ENCODE measurements at places on chromosomes 12 and 14.

DNA sequence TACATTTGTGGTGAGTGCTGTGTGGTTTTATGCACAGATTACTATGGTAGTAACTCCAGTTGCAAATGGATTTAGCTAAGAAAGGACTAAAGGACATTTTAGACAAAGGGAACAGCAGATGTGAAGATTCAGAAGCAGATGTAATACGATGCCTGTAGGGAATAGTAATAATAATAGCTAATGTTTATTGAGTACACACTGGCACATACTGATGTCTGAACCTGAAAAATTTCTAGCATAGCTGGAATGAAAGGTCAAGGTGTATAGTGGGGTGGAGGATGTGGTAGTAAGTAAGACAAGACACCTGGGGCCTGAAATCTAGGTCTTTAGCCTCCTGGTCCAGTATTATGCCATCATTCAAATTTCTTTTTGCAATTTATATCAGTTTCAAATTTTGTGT, 54.3 kb upstream of the LRTM2 start:
- DNase-seq, result no peak

DNA sequence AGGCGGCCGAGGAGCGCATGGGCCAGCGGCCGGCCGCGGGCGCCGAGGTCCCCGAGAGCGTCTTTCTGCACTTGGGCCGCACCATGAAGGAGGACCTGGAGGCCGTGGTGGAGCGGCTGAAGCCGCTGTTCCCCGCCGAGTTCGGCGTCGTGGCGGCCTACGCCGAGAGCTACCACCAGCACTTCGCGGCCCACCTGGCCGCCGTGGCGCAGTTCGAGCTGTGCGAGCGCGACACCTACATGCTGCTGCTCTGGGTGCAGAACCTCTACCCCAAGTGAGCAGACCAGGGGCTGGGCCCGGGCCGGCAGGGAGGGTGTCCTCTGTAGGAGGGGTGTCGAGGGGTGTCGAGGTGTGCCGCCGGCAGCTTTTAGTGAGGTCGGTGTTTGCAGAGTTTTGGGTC, 4.1 kb downstream of the TNFAIP2 start:
- DNase-seq, result no peak

DNA sequence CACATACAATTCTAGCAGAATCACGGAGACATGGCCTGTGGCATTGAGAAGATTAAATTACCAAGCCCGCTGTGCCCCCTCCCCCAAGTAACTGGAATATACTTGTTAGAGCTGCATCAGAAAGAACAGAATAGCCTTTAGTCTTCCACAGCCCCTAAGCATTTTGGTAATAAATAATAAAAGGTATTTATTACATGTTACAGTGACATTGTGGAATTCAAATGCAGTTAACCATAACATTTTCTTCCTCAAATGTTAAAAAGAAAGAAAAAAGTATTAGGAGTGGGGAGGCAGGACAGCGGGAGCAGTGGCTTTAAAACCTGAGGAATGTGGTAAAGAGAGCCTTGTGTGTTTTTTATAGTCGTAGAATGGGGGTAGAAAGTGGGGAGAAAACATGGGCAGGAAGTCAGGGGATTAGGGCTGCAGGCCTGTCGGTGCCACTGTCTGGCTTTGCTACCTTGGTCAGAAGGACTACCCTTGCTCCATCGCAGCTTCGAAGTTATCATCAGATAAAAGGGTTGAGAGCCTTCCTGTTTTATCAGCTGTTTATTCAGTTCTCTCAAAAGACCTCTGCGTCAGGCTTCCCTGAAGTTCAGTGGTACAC, 255.9 kb downstream of the MSRB3 start:
- DNase-seq, result no peak

GRCh38 chr12:23217667-23218066, 592.7 kb downstream of the ETNK1 start:
- DNase-seq, result no peak

DNA sequence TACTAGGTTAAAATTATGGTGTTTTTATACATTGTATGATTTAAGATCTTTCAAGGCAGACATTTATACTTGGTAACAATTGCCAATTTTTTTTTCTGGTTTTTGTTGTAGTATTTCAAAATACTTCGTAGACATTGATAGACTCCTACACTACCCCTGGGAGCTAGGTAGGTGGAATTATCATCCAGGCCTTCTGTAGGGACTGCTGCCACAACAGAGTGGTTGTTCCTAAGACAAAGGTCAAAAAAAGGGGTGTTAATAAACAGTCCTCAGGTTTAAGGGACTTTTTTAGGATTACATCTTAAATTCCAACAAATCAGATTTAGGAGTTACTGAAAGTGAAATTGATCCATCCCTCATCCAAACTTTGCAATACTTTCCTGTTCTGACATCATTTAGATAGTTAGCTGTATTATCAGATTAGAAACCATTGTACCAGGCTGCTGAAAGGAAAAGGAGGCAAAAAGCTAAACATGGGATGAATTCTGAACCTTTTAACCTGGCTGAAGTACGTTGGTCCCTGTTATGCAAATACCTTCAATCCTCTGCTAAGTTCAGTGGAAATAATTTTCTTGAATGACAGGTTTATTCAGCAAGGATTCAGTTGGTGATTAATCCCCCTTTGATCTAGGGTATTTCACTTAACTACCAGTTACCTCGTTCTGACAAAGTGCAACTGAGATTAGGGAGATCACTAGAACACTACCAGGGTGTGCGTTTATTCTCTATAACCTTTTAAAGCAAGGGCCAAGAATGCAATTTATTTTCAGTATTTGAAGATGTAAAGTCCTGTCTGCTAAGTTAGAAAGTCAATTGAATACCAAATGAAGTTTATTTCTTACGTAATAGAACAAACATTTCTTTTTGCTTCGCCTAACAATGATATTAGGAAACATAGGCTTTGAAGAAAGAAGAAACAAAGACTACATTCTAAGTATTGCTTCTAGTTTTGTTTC, 23.2 kb downstream of the AP5M1 start:
- no peak for DNase-seq

DNA sequence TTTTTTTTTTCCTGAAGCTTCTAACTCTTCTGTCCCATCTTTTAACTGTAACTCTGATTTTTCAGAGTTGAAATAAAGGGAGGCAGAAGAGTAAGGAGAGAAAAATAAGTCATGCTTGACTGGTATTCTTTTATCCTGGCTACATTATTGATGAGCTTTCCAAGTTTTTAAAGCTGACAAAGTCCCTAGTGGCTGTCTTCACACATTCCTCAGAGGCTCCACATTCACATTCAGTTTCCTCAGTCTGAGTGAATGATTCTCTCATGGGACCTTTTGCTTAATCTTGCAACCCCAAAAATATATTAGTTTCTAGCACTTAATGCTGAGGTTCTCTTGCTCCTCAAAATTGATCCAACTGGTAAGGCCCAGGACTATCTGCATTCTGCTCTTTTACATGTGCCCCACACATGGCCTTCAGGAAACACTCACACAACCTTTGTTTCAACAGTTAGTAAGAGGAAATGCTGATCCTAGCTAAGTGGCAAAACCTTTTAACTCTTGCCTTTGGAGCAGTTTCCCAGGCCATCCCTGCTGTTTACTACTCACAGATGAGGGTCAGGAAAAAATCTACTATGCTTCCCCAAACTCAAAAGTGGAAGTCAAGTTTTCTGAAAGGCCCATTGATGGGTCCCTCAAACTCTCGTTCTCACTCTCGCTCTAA, 61.7 kb upstream of the SLC6A15 start:
- DNase-seq, result no peak

GRCh38 chr14:59534361-59534987, 42.1 kb downstream of the CCDC175 start:
- DNase-seq, result no peak

GRCh38 chr12:53254816-53255545, 13.1 kb upstream of the ESPL1 start:
- DNase-seq, result no peak

DNA sequence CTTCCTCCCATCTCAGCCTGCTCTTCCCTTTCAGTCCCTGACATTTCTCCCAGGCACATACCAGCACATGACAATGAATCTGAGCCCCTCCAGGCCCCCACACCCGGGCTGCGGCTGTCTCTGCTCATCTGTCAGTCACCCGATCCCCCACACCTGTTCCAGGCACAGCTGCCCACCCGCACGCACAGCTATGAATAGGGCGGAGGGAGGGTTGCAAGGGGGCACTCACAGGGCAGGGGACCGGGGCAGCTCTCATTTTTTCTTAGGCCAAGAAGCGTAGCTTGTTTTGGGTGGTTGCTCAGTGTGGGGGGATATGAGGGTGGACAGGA, 43.7 kb upstream of the TSPAN9 start:
- no peak for DNase-seq

- DNase-seq, result no peak
These were observed at the start of gene PAPLN for GRCh38 chr14:73237219-73237785. PAPLN (plus strand) TSS chr14:73237506; CDS start chr14:73239779, 2,273 bp downstream.

DNA sequence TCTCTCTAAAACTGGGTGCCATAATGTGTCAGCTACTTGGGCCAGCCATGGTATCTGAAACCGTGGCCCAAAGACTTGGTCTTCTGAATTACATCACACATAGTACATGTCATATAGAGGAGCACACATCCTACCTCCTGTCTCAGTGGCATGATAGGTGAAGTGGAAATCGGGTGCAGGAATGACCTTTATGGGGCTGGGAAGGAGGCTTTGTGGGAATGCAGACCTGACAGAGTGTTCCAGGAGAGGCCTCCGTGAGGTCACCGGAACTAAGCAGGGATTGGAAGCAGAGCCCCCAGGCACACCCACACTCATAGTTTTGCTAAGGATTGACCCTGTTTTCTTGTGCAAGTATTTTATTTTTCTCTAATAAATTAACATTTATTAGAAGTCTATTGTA, 82.6 kb downstream of the NTF3 start:
- DNase-seq, result no peak

DNA sequence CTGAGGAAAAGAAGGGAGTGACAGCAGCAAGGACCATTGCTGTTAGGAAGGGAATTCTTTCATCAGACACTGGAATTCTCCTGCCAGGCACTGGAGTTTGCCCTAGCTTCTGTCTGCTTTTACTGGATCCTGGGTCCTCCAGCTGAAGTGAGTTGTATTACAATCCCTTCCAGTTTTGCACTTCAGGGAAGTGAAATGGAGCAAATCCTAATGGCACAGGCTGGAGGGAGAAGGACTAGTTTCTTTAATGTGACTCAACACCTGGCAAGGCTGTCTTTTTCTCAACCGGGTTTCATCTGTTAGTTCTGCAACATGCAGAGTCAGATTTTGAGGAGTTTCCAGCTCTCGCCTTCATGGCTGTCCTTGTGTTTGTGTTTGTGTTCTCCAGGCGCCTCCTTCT, 45.8 kb downstream of the ETV6 start:
- DNase-seq, result no peak

DNA sequence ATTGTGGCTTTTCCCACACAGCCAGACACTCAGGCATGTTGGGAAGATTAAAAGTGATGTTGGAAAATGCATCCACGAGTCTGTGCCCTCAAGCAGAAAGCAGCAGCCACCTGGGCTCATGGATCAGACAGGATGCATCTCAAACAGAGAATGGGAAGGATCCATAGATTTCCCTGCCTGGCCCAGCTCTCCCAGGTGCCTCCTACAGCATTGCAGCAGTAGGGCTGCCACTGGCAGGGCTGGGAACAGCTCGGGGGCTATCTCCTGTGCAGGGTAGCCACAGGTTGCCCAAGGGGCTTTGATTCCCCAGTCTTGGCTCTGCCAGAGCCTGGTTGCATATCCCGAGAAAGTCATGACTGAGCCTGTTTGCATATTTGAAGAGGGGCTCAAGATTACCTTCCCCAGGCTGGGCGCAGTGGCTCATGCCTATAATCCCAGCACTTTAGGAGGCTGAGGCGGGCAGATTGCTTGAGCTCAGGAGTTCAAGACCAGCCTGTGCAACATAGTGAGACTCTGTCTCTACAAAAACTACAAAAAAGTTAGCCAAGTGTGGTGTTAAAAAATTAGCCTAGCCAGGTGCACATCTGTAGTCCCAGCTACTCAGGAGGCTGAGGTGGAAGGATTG, 19.5 kb downstream of the C14orf132 start:
- no peak for DNase-seq

- peak; percentile 87 for DNase-seq
These were observed at the start of gene SLC35E3 for GRCh38 chr12:68745904-68746571. SLC35E3 (plus strand) TSS chr12:68746176; CDS start chr12:68746378, 202 bp downstream.

- DNase-seq, result no peak
These were observed 213.5 kb upstream of the LHX5 start for GRCh38 chr12:113684908-113685782.

DNA sequence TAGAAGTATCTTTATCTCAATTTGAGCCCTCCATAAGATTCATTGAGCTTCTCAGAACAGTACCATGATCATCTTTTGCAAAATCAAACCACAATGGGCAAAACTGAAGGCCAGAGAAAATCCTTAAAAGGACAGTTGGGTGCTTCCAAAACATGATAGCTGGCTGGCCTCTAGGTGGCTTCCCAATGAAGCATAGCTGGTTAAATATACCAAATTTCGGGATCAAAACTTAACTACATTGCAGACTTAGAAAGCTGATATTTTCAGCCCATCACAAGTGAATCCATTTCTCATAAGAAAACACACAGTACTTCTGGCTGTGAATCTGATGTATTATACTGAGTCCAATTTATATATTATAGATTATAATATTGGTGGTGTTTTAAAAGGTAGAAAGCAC, 15.3 kb upstream of the PIK3C2G start:
- DNase-seq, result no peak

DNA sequence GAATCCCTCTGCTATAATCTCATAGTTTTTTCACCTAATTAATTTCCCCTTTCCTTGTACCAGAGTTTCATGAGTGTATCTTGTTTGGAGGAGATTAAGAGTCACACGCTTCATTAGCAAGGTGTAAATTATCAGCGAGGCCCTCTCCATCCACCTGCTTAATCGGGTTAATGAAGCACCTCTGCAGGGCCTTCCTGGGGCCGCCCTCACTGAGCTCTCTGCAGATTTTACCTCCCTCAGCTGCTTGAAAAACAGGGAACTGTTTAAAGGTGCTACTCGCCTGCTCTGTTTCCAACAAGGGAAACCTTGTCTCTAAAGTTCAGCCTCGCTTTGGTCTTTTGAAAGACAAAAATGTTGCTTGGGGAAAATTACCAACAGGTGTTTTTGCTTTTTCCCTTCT, 35.8 kb downstream of the OTX2 start:
- DNase-seq, result no peak

- no peak for DNase-seq
These were observed 968.6 kb downstream of the DIO2 start for GRCh38 chr14:79242666-79243065.

DNA sequence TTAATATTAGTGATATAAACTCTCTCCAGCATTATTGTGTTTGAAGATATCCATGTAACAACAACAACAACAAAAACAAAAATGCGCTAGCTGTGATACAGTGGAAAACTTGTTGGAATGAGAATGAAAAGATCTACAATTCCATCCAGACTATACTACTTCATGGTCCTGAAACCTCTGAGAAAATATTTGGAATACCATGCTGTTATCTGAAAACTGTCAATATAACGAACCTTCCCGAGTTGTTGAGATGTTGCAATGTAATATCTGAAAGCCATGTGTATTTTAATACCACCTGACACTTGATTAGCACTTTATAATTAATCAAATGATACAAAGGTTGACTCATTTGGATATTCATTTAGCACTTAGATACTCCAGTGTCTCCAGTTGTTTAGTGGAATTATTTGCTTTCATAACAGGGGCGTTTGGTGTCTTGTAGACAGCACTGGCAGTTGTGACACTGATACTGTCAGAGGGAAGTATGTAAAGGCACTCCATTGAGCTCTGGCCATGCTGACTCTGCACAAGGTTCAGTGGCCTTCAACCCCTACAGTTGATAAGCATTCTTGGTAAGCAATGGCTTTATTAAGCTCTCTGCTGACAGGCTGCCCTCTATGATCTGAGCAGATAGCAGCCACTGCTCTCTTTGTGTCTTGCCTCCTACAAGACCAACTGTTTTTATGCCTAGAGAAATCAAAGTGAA, 447.1 kb upstream of the SEL1L start:
- no peak for DNase-seq
